Memory B cell (primary cell): ENCODE measurements at places on chromosomes 1 and 21.

DNA sequence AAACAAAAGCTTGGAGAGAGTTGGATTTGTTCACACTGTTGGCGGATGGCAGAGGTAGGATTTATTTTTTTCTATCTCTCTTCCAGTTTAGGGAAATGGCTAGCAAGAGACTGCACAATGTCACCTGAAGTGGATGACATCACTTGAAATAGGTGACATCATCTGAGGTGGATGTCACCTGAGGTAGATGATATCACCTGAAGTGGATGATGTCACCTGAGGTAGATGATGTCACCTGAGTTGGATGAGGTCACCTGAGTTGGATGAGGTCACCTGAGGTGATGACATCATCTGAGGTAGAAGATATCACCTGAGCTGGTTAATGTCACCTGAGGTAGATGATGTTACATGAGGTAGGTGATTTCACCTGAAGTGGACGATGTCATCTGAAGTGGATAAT is 413.4 kb downstream of the DSCAM start:
- no peak for DNase-seq

GRCh38 chr21:15759469-15759868 is 29.7 kb downstream of the USP25 start:
- DNase-seq = no peak

- DNase-seq = no peak
Measured at GRCh38 chr21:28627261-28627660, 365.4 kb downstream of the LTN1 start.

DNA sequence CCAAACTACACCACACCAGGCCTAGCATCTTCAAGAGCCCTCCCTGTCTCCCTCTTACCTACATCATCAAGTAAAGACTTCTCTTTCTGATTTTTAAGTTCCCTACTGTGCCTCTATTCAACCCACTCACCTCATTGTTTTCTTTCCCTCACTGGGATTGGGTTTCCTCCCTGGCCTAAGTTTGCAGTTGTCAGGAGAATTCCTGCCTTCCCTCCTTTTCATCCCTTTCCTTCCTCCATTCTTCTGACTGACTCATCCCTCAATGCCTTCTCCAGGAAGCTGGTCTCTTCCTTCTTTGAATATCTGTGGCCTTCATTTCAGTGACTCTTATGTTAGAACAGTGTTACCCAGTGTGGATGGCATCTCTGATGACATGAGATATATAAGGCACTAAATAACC is 139.9 kb upstream of the KIAA0040 start:
- DNase-seq = no peak

- DNase-seq = no peak
Measured at GRCh38 chr1:212294983-212295382, 9.8 kb downstream of the PPP2R5A start.
